NCI-H2081 (cell line): ENCODE measurements at places on chromosomes 1 and 21.

DNA sequence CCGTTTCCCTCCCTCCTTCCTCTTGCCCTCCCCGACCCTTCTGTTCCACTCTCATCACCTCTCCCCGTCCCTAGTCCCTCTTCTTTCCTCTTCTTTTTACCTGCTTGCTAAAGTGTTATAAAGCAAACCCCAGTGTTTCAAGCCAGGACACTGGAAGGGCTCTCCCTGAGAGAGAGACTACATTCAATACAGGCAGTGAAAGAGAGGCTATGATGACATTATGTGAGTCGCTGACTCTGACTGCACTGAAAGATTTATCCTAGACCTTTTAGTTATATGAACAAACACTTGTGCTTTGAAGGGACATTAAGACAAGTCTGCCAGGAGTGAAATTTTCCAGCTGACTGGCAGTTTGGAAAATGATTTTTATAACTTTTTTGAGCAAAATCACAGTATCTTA is 155.7 kb downstream of the S1PR1 start:
- DNase-seq: no peak

- DNase-seq: no peak
Measured at GRCh38 chr21:45187646-45188045, 100.0 kb downstream of the POFUT2 start.

DNA sequence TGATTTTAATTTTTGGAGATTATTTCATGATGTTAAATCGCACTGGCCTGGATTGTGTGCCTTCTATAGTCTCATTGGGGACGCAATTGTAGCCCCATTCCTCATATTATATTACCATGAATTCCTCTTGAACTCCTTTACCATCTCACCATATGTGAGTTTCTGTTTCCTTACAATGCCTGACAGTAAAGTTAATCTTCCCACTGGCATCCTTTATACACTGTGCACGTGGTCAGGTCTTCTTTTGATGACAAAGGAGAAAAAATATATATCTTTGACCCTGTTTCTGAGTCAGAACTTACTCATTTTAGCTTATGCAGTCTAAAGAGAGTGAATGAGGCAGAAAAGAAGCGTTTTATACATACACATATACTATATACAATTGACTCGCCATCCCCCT is 774 bp upstream of the ABL2 start:
- no peak for DNase-seq

DNA sequence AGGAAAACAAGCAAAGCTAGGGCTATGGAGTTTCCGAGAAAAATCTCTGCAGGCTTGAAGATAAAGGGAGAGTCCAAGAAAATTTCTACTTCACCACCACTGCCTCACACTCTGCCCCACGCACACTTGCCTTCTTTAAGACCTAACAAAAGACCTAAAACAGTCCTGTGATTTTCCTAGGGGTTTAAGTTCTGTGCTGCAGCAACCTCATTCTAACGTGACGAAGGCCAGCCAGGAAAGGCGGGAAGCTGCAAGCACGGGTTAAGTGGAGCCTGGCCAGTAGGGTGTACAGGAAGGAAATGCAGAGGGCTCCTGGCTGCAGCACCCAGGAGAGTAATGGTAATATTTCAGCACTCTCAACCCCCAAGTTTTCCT is 1.5 kb downstream of the SPATA6 start:
- no peak for DNase-seq

GRCh38 chr1:85339089-85339488 is 62.7 kb upstream of the BCL10 start:
- DNase-seq: no peak

GRCh38 chr1:44437107-44437716 is 32.2 kb downstream of the RNF220 start:
- DNase-seq: no peak

GRCh38 chr1:170402476-170403311 is 129.3 kb upstream of the GORAB start:
- no peak for DNase-seq

DNA sequence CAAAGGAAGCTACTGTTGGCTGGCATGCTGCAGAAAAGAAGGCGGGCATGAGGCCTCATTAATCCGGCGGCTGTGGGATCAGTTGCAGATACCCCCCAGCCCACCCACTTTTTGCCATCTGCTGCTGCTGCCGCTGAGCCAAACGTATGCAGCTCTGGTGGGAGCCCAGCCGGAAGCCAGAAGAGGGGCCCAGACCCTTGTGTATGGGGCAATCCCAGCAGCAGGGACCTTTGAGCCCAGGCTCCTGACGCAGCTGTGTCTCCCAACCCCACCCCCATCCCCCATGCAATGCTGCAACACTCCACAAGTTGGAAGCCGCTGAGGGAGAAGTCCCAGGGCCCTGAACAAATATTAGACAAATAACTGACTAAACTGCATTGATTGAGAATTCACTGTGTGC is 106.0 kb downstream of the ELAVL4 start:
- no peak for DNase-seq

- DNase-seq: no peak
Measured at GRCh38 chr1:45969866-45970265, 162.6 kb downstream of the PIK3R3 start.

DNA sequence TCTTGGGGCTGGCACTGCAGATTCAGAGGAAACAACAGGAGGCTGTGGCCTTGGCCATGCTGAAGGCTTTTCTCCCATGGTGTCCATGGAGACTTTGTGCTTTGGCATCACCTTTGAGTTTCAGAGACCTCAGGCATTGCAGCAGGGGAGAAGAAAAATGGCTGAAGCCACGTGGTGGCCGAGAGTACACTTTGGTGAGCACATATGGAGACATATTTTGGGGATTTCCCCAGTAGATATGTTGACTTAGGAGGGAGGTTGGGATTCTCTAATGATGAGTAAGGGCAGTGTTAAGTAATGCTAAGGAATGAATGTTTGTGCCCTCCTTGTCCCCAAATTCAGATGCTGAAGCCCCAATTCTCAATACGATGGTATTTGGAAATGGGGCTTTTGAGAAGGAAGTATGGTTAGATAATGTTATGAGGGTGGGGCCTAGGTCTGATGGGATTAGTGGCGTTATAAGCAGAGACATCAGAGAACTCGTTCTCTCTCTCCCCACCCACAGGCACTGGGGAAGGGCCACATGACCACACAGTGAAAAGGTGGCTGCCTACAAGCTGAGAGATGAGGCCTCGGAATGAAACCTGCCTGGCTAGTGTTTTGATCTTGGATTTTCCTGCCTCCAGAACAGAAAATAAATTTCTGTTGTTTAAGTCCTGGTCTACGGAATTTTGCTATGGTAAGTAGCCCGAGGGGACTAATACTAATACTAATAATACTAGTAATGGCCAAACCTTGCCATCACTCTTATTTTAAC is 98.6 kb downstream of the TBX19 start:
- DNase-seq: no peak

GRCh38 chr1:204684571-204685235 is 835 bp downstream of the LRRN2 start:
- peak; percentile 21 for DNase-seq

DNA sequence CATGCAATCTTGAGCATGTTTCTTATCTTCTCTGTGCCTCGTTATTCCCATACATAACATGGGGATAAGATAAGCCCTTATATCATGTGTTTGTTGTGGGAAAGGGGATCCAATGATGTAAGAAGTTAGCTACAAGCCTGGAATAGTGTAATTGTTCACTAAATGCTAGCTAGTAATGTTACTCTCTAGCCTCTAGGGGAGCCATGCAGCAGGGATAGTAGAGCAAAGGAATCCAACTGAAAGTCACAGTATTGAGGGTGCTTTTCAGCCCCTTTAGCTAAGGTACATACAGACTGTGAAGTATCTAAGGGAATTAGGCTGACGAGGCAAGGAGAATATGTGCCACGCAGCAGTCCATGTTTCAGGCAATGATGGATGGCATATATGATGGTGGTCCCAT is 46.9 kb downstream of the IL23R start:
- no peak for DNase-seq

- no peak for DNase-seq
Measured at GRCh38 chr1:119714583-119714982, 2.8 kb downstream of the PHGDH start.

- no peak for DNase-seq
Measured at GRCh38 chr21:40714536-40714935, 132.4 kb downstream of the DSCAM start.

DNA sequence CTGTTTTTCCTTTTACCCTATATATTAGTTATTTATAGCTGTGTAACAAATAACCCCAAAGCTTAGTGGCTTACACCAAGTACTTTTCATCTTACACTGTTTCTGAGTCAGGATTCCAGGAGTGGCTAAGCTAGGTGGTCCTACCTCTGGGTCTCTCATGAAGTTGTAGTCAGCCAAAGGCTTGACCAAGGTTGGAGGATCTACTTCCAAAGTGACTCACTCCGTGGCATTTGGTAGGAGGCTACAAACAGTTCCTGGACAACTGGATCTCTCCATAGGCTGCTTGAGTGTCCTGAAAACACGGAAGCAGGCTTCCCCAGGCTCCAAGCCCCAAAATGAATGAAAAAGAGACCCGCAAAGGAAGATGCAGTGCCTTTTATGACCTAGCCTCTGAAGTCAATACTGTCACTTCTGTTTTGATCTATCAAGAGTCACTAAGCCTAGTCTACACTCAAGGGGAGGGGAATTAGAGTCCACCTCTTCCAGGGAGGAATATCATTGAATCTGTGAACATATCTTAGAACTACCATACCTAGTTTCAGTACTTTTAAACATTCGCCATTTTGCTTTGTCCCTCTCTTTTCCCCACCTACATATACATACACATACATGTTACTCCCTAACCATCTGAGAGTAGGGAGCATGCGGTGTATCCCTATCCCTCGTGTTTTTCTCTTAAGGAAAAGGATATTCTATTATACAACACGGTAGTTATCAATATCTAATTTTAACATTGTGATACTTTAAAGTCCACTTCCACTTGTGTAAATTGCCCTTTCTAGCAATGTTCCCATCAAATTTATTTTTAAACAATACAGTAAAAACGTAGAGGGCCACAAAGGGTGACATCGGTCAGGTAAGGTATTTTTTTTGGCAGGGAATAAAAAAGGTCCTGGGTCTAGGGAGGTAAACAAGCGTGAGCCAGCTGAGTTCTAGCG is 67.2 kb downstream of the SLC35A3 start:
- DNase-seq: no peak

- DNase-seq: no peak
Measured at GRCh38 chr21:34818662-34819158, 149.9 kb downstream of the CLIC6 start.

GRCh38 chr1:56167596-56167995 is 411.8 kb downstream of the PLPP3 start:
- DNase-seq: no peak

DNA sequence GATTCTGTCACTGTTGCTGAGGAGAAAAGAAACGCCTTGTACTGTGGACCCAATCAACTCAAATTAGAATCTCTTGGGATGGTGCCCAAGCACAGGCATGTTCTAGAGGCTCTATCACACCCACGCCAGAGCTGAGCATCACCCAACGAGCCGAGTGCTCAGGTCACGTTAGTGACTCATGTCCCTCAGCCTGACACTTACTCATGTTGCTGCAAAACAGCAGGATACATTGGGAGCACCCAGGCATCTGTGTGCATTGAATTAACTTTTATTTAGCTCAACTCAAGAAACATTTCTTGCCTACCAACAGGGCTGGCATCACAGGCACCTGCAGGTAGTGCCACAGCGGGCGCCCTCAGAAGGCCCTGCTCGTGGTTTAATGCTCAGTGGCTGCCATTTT is 149.8 kb downstream of the ETS2 start:
- no peak for DNase-seq

GRCh38 chr21:38766987-38767722 is 38.6 kb upstream of the ETS2 start:
- peak; percentile 59 for DNase-seq

DNA sequence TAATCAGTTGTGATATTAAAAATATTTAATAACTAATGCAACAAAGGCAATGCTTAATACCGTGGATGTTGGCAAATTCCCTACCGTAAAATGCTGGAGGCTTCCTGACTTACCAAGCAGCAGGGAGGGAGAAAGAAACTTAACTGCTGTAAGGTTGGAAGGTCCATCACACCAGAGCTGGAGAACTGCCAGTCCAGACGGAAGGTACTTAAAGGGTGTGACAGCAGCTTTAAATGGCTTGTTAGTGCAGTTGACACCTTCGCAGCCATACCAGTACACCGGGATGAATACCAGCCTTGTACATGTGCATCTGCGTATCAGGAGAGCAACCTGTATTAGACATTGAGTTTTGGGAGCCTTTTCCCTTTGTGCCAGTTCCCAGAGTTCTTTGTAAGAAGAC is 269.5 kb upstream of the NCAM2 start:
- DNase-seq: no peak

DNA sequence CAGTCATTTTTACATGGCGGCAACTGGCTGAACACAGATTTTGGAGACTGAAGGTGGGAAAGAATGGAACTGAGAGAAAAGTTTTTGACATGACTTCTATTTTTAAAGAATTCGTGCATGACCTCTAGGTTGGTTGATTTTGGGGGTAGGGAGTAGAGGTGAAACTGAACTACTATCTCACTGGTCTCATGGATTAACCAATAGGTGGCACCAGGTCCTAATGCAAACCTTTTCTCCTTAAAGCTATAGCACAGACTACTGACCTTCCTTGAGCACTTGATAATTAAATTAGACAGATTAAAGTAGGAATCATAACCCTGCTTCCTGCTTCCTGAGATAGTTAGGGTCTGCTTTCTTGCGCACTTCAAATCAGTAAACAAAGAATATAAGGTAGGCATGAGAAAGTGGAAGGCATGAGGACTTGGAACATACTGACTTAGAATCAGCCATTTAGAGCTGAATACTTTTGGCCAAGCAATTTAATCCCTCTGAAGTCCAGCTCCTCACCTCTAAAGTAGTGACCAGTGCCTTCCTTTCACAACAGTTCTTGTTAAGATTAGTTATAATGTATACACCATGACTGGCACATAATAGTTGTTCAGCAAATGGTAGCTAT is 206.0 kb downstream of the CENPF start:
- no peak for DNase-seq

- no peak for DNase-seq
Measured at GRCh38 chr21:14308234-14308633, 74.7 kb downstream of the HSPA13 start.

DNA sequence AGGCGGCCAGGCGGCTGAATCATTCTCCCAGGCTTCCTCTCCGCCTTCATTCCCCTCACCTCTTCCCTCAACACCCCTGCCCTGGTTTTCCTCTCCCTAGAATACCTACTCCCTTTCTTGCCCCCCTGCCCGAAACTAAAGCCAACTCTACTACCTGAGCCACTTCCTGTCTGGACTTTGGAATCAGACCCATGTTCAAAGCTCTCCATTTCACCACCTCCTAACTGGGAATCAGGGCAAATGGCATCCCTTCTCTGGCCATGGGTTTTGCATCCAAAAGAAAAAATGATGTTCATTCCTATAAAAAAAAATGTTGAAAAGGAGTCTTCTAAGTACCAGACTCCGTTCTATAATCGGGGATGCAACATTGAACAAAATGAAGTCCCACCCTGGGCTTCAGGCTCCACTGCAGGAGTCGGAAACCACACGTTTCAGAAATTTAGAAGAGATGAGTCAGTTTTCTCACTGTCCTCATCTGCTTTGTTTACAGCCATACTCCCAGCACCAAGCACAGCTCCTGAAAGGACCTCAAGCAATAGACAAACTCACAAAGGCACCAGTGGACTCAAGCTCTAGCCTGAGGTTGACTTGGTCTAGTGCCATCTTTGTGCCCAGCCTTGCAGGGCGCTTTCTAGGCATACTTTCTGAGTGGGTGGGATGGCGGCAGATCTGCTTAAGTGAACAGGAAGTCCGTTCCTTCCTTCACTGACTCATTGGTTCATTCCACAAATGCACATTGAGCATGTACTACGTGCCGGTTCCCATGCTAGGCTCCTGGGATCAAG is 176.2 kb downstream of the IGSF21 start:
- no peak for DNase-seq

GRCh38 chr1:15957221-15958095 is 18.4 kb downstream of the ZBTB17 start:
- DNase-seq: no peak
